Fibroblast of skin of scalp (primary cell): ENCODE measurements at places on chromosomes 6 and 20.

- no peak for DNase-seq
These were observed 47.9 kb upstream of the SLC22A16 start for GRCh38 chr6:110524305-110524704.

- no peak for DNase-seq
These were observed 1.0 kb downstream of the SLC32A1 start for GRCh38 chr20:38725148-38725901.

DNA sequence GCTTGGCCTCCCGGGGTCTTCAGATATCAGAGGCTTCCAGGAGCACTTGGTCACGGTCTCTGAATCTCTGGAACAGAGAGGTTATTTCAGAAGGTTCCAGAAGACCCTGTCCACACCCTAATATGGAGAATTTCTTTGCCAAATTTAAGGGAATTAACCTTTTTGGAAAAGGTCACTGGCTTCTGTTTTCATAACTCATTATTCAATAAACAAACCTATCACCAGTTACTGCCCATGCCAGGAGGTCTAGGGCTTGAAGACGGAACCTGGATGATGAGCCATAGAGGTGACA is 507 bp upstream of the CST4 start:
- no peak for DNase-seq

DNA sequence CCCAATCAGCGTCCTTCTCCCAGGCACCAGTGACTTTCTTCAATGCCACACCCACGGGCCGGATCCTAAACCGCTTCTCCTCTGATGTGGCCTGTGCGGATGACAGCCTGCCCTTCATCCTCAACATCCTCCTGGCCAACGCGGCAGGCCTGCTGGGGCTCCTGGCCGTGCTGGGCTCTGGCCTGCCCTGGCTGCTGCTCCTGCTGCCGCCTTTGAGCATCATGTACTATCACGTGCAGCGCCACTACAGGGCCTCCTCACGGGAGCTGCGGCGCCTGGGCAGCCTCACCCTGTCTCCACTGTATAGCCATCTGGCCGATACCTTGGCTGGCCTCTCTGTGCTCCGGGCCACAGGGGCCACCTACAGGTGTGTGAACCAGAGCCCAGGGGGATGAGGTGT is 9.8 kb downstream of the DLK2 start:
- DNase-seq, result no peak

DNA sequence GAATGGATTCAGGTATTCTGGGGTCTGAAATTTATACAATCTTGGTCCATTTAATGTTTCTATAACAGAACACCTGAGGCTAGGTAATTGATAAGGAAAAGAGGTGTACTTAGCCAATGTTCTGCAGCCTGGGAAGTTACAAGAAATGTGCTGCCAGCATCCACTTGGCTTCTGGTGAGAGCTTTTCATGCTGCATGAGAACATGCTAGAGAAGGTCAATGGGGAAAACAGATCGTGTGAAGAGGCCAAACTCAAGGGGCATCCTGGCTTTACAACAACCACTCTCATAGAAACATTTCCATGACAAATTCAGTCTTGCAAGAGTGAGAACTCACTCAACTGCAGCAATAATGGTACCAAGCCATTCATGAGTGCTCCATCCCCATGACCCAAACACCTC is 16.8 kb downstream of the IL22RA2 start:
- DNase-seq, result no peak
